ENCODE measurements at places on chromosomes 6 and 20.

DNA sequence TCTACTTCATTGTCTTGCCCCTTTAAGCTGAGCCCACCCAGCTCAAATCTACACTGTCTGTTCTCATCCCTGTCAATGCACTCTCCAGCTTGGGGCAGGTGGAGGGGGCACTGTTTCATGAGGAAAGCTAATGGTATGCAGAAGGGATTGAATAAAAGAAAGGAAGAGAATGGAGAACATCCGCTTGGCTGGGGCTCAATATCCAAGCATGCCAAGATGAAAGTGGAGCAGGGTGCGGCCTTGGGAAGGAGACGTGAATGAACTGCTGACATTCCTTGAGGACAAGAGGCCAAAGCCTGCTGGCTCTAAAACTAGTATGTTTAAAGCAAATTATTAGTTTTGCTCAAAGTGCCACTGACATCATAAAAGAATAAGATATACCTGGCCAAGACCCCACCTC, 24.2 kb downstream of the AKAP12 start:
- DNase-seq = no peak

- no peak for DNase-seq
Observed at GRCh38 chr20:37670351-37670791, 23.5 kb upstream of the CTNNBL1 start.

DNA sequence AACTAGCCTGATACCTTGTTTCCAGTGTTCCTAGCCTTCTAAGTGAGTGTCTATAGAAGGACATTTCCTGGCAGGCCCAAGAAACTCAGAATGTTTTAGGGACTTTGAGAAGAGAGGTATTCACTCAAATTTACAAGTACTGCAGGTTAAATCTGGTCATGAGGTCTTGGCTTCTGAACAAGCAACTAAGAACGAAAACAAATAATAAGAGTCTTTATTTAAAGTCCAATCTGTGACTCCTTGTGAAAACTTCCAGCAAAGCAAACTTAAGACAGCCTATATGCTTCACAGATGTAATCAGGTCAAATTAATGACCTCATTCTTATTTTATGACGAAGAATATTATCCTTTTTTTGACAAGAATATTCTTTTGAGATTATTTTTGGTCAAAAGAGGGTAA, 79.4 kb upstream of the PRSS16 start:
- DNase-seq = no peak

- DNase-seq = no peak
Observed at GRCh38 chr6:46687619-46688097, at the start of gene TDRD6. TSS of gene TDRD6 (plus strand) at chr6:46687885. CDS start at chr6:46688129, 244 bp downstream.

- DNase-seq = no peak
Observed at GRCh38 chr20:7437311-7437710, 502.9 kb downstream of the HAO1 start.

DNA sequence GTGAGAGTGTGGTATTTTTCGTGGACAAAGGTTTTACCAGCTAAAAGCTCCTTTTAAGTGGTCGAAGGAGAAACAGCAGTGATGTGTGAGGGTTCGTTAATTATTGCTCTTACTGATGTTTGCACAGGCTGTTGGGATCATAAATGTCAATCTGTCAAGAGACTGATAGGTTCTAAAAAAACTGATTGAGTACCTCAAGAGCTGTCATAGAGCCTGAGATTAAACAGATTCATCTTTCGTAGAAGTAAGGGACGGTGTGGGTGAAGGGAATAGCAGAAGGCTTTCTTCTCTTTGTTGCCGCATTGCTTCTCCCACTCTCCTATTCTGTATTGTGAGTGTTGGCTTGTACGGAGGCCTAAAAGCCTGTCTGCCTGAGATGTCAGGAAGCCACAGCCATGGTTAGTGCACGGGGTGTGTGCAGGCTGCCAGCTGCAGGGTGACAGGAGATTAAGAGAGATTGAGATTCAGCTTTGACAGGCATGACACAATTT, 291.0 kb downstream of the ZFAND3 start:
- DNase-seq = peak; percentile 23

GRCh38 chr20:20360464-20360863, 7.4 kb upstream of the INSM1 start:
- DNase-seq = peak; percentile 29

- DNase-seq = no peak
Observed at GRCh38 chr6:42104095-42104803, 38.2 kb downstream of the C6orf132 start.

GRCh38 chr6:52336919-52337561, 24.9 kb upstream of the PAQR8 start:
- no peak for DNase-seq

GRCh38 chr6:5086294-5086890, 1.3 kb downstream of the PPP1R3G start:
- DNase-seq = no peak

DNA sequence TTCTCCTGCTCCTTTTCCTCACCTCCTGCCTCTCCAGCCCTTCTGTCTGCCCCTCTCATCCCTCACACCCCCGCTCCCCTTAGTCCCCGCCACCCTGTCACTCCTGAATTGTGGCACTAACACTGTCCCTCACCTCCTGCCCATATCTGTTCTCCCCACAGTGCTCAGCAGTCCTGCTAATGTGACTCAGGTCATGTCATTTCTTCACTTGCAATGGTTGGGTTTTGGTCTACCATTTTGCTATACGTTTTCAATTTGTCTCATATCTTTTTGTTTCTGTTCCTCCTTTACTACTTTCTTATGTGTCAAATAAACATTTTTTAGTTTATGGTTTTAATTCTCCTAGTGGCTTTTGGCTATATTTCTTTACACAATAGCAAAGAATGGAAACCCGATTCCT, 1.3 kb upstream of the HLA-B start:
- DNase-seq = no peak

DNA sequence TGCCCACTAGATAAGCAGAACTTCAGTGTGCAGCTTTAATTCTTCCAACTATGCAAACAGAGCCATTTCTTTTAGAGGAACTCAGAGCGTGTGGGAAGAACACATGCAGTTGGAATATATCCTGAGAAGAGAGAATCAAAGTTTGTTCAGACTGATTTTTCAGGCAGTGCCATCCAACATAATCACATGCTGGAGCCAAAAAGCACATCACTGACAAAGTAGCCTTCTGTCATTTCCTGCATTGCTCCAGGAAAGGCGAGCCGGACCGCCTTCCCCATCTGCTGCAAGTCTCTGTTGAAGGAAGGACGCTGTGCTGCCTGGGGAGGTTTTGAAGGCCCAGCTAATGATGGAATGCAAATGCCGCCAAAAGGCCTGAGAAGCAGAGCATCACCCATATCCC, 98.4 kb downstream of the DOK5 start:
- peak; percentile 7 for DNase-seq

GRCh38 chr6:124962639-124963415, 590 bp downstream of the RNF217 start:
- peak; percentile 68 for DNase-seq

DNA sequence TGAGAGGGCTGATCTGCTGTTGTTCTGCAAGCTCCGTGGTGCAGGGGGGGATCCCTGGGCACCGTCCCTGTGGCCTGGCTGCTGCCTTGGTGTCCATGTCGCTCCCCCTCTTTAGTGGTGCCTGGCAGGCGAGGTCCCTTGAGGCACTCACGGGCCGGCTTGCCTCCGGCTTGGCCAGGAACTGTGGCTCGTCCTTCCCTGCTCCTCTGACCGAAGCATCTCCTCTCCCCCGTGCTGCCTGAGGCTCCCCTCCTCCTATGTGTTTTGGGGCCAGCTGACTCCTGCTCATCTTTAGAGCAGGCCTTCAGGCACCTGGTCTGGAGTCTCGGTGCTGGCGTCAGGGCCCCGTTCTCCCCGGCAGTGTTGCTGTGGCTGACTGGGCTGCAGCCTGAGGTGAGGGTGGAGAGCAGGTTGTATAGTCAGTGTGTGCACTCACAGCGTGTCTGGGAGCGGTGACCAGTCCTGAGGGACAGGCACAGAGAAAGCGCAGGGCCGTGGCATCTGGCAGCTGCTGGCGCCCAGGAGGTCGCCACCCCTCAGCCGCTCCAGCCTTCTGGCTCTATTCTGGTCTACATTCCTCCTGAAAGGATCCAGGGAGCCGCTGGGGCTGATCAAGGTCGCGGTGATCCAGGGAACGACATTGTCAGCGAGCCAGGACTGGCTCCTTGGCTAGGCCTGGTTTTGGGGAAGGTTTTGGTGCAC, 43.7 kb downstream of the PYGB start:
- no peak for DNase-seq

- no peak for DNase-seq
Observed at GRCh38 chr6:21070620-21071019, 522.9 kb upstream of the SOX4 start.

DNA sequence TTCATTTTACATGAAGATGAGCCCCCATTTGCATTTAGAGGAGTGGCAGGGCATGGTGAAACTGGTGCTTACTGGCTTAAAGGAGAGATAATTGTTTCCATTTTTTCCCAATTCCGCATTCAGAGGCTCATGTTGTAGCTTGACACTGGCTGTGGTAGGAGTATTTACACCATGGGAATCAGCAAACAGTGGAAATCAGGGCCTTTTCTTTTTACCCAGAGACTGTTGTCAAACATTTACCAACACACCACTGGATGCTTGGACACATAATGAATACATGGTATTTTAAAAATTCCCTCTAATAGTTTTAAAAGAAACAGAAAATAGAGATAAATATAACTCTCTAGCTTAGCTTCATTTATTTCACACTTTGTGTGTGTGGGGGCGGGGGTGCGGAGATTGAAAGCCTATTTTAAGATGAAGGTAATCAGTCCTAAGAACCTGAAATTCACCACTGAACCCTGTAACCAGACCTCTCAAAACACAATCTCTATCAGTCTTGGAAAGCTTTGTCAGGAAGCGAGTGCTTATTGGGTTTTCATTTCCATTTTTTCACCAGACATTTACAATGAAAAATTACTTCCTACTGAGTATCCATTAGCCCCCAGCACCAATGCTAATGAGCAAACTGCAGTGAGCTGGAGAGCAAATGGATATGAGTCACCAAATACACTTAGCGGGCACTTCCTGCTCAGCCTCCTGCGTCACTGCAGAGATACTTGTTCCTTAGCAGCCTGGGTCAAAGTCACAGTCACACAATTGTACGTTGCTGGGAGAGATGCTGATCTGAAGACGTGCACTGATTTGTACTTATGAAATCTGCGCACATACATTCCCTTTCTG, 532.0 kb downstream of the BCKDHB start:
- peak; percentile 12 for DNase-seq

DNA sequence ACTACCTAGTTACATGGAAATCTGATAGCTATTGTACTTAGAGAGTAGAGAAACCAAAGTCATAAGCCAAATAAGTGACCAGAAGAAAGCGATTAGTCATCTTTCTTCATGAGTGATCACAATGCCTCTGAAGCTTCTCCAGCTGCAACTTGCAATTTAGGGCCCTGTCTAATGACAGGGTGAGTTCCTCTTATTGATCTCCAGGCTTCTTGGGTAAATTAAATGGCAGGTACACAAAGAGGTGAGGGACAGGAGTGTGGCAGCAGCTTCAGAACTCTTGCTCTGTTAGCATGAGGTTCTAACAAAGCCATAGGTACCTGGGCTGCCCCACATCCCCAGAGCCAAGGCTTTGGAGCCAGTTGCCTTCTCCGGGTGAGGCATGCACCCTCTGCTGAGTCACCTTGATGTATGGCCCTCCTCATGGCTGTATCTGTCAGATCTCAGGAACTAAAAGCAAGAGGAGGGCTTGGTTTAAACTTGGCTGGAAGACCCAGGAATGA, 60.8 kb downstream of the PRDM1 start:
- no peak for DNase-seq

DNA sequence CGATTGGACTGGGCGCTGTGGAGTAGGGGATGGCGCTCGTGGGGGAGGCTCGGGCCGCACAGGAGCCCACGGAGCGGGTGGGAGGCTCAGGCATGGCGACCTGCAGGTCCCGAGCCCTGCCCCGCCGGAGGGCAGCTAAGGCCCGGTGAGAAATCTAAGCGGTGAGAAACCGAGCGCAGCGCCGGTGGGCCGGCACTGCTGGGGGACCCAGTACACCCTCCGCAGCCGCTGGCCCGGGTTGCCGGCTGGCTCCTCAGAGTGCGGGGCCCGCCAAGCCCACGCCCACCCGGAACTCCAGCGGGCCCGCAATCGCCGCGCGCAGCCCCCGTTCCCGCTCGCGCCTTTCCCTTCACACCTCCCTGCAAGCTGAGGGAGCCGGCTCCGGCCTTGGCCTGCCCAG, 59.7 kb upstream of the MYLIP start:
- no peak for DNase-seq

DNA sequence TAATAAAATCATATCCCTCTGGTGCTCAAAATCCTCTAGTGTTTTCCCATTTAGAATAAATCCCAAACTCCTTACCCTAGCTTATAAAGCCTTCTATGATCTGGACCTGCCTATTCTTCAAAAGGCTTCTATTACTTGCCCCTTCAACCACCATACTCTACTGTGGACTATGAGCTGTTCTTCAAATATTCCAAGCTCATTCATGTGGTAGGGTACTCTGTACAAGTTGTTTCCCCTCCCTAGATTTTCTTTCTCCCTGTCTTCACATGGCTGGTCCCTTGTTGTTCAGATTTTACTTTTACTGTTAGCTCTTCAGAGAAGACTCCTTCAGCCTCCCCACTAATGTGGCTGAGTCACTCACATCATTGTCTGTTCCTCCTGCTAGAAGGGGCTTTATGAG, 193.2 kb downstream of the OGFRL1 start:
- no peak for DNase-seq

DNA sequence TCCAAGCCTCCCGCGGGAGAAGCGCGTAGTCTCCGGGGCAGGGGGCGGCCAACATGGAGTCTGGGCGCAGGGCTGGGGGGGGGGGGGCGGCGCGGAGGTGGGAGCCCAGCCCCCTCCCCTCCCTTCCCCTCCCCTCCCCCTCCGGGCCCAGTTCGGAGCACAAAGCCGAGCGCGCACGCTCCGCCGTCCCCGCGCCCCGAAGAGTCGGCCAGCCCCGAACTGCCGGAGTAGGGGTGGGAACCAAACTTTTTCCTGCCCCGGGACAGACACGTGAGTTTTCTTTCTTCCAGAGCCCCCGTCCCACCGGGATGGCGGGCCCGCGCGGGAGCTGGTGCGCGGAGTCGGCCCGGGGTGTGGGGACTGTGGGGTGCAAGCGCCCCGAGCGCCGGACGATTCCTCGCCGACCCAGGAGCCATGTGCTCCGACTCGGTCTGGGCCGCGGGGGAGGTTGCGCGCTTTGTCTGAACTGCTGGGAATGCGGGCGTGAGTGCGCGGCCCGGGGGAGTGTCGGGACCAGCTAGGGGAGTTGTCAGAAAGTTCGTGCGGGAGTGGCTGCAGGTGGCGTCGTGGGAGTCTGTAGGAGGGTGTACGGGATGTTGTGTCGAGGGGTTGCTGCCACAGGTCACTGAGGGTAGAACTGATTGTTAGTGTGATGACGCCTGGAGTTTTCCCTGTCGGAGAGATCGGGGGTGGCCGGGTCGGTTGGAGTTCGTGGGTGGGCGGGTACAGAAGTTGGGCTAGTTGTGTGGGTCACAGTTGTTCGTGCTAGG, 1.2 kb downstream of the TGIF2 start:
- no peak for DNase-seq

DNA sequence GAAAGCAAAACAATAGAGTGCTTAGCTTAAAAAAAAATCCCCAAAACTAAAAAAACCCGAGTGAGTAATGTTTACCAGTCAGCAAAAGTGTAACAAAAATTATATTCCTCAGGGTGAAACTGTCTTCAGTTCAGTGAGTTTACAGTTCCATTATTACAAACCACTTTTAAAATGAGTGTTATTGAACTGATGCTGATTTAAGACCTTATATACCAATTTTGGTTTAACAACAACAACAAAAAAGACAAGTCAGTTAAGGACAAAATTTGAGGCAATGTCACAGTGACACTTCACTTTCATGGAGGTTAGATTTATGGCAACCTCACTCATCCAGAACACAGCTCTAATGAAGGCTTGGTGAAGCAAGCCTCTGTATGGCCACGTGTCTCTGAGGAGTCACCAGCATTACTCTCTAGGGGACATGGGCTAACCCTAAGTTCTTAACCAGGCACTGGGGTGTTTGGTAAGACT, 630.8 kb downstream of the PHF3 start:
- no peak for DNase-seq
